ENCODE measurements at places on chromosomes 6 and 20.

GRCh38 chr6:72522735-72523141 lies 99.1 kb upstream of the KCNQ5 start:
- DNase-seq = no peak

DNA sequence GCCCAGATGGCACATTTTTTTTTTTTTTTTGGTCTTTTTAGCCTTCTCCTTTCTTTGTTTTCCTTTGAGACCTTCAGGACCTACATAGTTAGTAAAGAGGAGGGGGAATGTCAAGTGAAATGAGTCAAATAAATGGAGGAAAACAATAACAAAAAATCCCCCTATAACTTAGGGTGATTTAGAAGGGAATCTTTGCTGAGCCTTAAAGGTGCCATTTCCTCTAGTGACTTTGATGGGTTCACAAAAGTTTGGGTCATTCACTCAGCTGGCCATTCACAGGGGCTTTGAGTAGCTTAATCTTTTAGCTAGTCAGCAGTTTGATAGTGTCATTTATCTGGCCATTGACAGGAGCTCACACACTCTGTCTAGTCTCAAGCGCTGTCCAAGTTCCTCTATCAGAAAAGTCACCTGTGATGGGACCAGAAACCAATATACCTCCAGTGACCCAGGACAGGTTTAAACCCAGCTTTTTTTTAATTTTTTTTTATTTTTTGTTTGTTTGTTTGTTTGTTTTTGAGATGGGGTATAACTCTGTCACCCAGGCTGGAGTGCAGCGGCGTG lies 275.1 kb upstream of the PRDM1 start:
- DNase-seq = no peak

- DNase-seq = peak; percentile 84
Measured at GRCh38 chr20:32470025-32470861, 112.1 kb downstream of the ASXL1 start.

DNA sequence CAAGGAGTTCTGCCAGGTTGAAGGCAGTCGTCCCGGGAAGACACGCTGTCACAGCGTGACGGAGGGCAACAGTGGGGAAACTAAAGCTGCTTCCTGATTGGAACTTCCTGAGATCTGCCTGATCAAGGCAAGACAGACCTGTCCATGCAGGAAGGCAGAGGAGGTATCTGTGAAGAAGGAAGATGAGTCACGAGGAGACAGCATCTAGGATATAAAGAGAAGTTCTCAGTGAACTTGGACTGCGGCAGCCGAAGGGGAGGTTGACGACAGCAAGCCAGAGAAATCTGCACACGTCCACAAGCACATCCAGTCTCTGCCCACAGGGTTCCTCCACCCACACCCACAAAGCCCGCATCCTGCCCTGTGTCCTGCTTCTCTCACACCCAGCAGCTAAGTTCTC lies 38.6 kb downstream of the PREP start:
- DNase-seq = no peak

GRCh38 chr6:110509617-110510241 lies 33.3 kb upstream of the SLC22A16 start:
- DNase-seq = peak; percentile 43

DNA sequence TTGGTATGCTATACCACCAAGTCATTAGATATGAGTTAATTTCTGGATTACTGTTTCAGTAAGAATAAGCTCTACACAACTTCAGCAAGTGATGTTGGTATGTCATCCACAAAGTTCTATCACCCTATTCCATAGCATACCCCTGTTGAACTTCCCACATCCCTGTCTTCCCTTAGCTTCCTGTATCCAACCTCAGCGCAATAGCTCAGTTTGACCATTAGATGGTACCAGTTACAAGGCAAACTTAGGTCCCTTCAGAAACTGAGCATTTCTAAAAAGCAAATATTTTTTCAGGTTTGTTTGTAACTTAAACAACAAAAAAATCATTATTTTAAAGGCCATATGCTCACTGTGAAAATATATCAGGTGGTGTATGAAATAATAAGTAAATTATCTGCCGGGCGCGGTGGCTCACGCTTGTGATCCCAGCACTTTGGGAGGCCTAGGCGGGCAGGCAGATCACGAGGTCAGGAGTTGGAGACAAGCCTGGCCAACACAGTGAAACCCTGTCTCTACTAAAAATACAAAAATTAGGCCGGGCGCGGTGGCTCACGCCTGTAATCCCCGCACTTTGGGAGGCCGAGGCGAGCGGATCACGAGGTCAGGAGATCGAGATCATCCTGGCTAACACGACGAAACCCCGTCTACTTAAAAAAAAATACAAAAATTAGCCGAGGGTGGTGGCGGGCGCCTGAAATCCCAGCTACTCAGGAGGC lies 8.8 kb upstream of the MOG start:
- no peak for DNase-seq

GRCh38 chr20:32967961-32968457 lies 36.2 kb downstream of the SUN5 start:
- DNase-seq = no peak

DNA sequence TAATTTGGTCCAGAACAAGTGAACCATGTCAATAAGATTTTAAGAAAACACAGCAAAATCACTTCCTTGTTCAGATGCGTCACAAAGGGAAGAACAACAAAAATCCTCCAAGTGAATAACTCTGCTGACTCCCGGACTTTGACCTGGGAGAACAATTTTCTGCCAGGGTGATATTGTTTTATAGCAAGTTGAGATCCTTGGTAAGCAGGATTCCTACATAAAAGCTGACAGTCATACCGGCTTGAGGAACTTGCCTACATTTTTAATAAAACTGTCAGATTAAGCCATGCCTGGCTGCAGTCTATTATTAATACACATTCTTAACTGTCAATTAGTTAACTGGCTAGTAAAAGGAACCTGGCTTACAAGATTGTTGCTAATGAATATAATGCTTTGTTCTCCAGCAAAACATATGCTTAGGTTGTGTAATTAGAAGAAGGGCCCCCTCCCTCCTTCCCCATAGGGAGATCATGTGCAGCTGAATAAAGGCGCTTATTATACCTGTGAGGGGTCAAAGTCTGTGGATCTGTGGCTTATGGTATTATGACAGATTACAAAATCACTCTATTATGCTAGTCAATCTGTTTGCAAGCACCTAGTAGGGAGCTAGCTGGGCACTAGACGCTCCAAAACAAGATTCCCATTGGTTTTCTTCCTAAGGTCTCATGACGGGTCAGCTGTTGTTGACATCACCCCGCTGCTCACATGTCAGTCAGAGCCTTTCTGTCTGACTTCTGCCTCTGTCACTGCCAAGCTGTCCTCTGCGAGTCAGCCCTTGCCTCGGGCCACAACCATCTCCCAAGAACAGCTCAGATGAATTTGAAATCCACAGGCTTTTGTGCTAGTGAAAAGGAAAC lies 44.6 kb upstream of the SEC63 start:
- peak; percentile 31 for DNase-seq

- no peak for DNase-seq
Measured at GRCh38 chr6:9540126-9540525, 874.7 kb downstream of the TFAP2A start.

DNA sequence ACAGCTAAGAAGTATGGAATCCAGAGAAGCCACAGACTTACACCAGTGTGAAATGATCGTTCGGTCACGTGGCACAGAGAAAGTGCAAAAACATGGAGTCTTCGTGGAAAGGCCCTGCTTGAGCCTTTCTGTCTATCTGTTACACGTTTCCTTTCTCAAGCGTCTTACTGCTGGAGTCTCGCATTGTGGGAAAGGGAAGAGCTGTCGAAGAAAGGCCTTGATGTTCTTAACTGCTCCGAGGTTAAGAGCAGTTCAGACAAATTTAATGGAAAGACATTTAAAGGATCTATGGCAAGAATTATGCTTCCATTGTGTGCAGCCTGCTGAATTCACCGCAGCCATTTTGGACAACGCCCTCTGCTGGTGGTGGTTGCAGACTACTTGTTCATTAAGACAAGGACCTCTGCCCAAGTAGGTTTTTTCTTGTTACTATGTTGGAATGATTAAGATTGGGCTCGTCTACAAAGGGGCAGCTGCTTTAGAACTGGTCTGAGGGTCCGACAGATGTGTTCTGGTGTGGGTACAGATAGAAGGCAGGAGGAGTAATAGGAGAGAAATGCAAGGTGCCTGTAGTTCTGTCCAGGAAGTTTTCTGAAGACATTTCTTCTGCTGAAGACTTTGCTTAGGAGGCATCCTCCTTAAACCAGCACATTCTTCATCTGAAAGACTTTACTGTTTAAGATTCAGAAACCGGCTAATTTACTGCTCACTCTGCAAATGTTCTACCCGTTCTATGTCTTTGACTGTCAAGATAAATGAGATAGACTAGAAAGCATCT lies 24.7 kb upstream of the CCN6 start:
- DNase-seq = peak; percentile 76

DNA sequence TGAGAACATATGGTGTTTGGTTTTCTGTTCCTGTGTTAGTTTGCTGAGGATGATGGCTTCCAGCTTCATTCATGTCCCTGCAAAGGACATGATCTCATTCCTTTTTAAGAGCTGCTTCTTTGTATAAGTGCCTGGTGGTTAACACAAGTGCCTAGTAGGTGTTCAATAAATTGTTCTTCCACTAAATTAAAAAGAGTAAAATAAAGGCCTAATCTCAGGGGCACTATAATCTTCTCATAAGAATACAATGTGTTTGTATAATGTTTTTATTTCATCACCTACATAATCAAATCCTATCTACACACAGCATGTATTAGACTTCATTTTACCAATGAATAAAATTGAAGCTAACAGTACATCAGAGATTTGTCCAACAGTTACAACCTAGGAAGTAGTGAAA lies 252.7 kb downstream of the KHDC1L start:
- no peak for DNase-seq
